Hematopoietic multipotent progenitor cell treated with erythropoietin and hydrocortisone succinate and interleukin-3 and kit ligand, for 4 days (in vitro differentiated cells): ENCODE measurements at places on chromosomes 3 and 15.
A peak's percentile ranks its signal among the peaks of the same experiment; 100 is the strongest.

DNA sequence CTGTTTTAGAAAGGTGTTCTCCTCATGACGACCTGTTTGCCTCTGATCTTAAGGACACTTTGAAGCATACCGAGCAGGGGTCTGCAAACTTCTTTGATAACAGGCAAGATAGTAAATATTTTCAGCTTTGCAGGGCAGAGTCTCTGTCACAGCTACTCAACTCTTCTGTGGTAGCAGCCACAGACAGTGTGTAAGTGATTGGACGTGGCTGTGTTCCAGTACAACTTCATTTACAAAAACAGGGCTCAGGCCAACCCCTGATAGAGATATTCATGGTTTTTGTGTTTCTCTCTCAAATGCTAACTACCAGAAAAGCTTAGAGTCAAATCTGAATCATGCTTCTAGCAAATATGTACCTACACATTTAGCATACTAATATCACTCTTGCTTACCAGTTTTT lies 51.5 kb downstream of the TGFBR2 start:
- DNase-seq, result peak; percentile 55

DNA sequence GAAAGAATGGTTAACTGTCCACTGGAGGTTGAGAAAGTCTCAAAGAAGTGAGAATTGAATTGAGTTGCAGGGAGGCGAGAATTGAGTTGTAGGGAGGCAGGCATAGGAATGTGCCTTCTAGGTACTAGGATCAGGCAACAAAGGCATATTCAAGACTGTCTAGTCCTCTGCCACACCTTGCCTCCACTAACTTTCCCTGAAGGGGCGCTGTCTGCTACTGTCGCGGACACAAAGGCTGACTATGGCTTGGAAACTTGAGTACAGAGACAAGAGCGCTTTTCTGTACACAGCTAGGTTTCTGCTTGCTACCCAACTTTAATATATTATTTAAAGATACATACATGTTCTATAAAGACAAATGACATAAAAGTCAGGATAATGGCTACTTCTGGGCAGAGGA lies 10.4 kb upstream of the FBXL22 start:
- DNase-seq, result no peak

DNA sequence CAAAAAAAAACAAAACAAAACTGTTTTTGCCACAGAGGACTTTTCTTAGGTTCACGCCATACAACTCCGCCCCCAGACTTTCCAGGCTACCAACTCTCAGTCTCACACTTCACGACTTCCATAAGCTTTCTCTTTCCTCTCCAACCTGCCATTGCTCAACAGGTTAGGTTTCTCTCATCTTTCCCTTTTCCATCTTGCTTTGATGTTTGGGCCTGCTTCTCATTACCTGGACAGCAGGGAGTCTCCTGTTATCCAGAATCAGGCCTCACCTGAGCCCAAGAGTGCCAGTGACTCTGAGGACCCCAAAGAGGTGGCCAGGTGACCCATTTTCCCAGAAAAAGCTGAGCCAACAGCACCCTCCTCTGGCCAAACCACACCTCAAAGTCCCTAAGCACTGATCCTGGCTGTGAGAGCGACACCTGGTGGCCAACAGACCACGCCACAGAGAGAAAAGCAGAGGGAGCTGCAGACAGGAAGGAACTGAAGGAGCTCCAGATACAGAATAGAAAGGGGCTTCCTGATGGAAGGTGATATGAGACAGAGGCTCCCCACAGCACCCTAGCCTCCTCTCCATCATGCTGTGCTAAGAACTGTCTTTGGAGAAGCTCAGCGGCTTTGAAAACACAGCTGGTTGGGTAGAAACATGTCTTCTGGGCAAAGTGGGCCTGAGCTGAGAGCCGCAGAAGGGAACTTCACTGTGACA lies 4.0 kb downstream of the CCDC51 start:
- DNase-seq, result peak; percentile 93

GRCh38 chr3:59320080-59320479 lies 270.3 kb upstream of the CFAP20DC start:
- DNase-seq, result no peak

DNA sequence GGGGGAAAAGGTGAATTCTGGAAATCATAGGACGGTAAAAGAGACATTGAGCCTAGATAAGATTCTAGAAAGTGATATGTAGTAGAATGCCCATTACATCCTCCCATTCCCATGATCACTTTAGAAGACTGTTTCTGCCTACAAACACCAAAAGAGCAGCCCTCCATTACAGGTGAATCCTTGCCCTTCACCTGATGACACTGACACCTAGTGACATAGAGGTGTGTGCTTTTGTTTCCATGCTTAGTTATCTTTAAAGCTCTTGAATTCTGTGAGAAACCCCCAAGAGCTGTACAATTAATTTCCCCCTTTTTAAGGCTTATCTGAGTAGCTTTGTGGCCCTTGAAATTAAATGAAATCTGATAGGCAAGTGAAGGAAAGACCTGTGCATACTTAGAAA lies 8.3 kb upstream of the BBX start:
- no peak for DNase-seq

- DNase-seq, result no peak
Measured at GRCh38 chr15:58401276-58401675, 30.5 kb upstream of the LIPC start.

- no peak for DNase-seq
Measured at GRCh38 chr3:60046210-60046609, 996.4 kb upstream of the CFAP20DC start.

- peak; percentile 73 for DNase-seq
Measured at GRCh38 chr3:72134989-72135451, 350.1 kb upstream of the PROK2 start.

DNA sequence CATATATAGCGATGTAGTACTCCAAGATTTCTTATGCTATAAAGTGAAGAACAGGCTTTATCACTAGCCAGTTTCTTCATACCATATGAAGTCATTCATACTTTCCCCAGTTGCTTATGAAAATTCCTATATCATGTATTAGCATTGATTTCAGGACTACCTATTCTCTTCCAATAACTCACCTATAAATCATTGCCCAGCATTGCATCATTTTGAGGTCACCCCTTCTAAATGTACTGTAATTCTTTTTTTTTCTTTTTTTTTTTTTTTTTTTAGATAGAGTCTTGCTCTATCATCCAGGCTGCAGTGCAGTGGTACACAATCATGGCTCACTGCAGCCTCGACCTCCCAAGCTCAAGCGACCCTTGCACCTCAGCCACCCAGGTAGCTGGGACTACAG lies 27.1 kb downstream of the RTP3 start:
- DNase-seq, result no peak

DNA sequence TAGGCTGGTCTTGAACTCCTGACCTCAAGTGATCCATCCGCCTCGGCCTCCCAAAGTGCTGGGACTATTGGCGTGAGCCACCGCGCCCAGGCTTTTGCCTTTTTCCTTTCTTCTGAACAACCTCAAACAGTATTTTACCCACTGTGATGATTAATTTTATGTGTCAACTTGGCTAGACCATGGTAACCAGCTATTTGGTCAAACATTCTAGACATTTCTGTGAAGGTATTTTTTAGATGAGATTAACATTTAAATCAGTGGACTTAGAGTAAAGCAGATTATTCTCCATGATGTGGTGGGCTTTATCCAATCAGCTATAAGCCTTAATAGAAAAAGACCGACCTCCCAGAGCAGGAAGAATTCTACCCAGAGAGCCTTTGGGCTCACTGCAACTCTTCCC lies 6.0 kb downstream of the SPATA12 start:
- DNase-seq, result no peak

GRCh38 chr3:143586576-143586975 lies 261.7 kb downstream of the SLC9A9 start:
- no peak for DNase-seq

GRCh38 chr3:155425396-155425795 lies 131.9 kb upstream of the STRIT1 start:
- DNase-seq, result no peak

DNA sequence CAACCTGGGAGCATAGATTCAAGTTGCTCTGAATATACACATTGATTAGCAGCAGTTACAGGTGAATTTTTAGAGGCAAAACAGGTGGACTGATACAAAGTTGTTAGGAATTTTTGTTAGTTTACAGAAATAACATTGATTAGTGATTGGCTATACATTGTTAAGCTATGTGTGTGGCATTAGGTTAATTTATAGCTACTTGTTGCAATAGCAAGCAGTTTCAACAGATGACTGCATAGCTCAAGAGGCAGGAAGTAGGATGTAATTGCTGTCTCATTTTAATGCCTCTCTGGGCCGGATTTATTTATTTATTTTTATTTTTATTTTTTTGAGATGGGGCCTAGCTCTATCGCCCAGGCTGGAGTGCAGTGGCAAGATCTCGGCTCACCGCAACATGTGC lies 99.7 kb downstream of the TCF12 start:
- DNase-seq, result no peak

GRCh38 chr3:17539436-17539835 lies 203.0 kb downstream of the TBC1D5 start:
- DNase-seq, result no peak

GRCh38 chr3:66583424-66584040 lies 82.7 kb upstream of the LRIG1 start:
- DNase-seq, result no peak

DNA sequence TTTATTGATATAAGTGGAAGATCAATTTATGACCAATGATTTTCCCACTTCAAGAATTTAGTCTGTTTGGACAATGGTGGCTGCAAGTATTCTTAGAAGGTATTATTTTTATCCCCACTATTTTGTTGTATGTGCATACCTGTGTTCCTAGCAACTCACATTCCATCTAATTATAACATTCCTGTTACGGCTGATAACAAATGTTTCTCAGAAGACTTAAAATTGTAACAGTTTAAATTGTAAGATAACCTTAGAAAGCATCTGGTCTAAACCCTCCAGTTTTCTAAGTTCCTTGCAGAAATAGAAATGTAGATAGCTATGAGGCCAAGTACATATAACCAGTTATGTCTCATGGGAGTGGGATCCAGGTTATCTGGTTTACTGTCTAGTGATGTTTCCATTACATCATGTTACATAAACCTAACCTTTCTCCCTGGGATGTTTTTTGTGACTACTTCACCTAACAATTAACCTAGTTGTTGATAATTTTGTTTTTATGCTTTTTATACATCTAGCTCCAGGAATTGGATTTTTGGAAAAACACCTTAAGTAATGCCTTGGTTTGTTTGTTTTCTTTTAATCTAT lies 11.1 kb upstream of the MFN1 start:
- DNase-seq, result no peak

- no peak for DNase-seq
Measured at GRCh38 chr3:32360493-32360827, 31.2 kb upstream of the CMTM7 start.

GRCh38 chr3:149618151-149619123 lies 39.4 kb downstream of the WWTR1 start:
- DNase-seq, result no peak

DNA sequence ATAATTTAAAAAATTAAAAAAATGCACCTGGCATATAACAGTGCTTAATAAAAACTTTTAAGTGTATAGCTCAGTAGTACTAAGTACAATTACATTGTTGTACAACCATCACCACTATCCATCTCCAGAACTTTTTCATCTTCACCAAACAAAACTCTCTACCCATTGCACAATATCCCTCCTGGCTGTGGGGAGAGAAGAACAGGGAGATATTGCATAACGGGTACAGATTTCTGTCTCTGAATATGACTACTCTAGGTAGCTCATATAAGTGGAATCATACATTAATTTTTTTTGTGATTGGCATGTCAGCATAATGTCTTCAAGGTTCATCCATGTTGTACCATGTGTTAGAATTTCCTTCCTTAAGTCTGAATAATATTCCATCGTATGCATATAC lies 91.0 kb upstream of the PLAAT1 start:
- no peak for DNase-seq

GRCh38 chr3:48478626-48479555 lies 25.1 kb downstream of the SHISA5 start:
- peak; percentile 69 for DNase-seq

DNA sequence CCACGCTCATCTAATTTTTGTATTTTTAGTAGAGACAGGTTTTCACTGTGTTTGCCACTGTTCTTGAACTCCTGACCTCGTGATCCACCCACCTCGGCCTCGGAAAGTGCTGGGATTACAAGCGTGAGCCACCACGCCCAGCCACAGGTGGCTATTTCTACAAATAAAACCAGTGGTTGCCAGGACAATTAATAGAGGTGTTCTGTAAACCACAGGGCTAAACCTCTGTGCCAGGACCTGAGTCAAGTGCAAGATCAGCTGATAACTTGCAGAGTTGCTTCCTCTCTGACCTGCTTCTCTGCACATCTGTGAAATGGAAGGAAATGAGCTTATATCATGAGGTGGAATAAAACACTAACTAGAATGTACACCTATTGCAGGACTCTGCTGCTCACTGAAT lies 72.8 kb downstream of the CD200R1L start:
- peak; percentile 28 for DNase-seq

DNA sequence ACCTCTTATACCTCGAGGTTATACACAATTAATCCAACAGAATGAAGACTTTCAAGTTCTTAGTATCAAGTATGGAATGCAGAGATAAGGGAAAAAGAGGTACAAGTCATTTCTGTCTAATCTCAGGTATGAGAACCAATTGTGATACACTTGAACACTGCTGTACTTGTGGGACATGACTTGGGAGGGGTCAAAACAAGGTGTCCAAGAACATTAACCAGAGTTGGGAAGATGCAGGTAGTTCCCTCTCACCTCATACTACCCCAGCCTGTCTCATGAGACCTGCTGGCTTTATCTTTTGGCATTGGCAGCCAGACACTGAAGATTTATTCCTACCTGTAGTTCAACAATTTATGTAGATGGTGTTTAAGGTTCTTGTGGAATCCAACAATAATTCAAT lies 209.7 kb downstream of the NR1D2 start:
- DNase-seq, result no peak

DNA sequence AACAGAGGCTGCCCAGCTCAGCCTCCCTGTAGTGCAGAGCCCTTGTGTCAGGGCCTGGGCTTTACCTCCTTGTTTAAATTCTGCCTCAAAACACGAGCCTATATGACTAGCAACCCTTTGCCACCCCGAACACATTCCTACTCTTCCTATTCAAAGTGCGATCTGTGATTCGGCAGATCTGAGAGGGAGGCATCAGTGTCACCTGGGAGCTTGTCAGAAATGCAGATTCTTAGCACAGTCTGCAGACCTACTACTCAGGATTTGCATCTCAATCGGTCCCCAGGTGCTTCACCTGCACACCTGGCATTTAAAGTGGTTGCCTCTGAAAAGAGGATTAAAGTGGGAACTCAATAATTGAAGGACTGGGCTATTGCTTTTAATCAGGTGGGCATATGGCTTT lies 273.2 kb upstream of the TOPAZ1 start:
- DNase-seq, result no peak

GRCh38 chr15:32716216-32716914 lies 1.4 kb upstream of the GREM1 start:
- DNase-seq, result no peak

- DNase-seq, result peak; percentile 2
Measured at GRCh38 chr3:85148036-85148435, 189.2 kb downstream of the CADM2 start.

GRCh38 chr3:65600888-65601287 lies 437.8 kb downstream of the MAGI1 start:
- no peak for DNase-seq

GRCh38 chr15:86961669-86962068 lies 882.0 kb downstream of the AGBL1 start:
- no peak for DNase-seq

- no peak for DNase-seq
Measured at GRCh38 chr3:74664606-74665005, 50.1 kb upstream of the CNTN3 start.
